AG04450 (cell line): ENCODE measurements at places on chromosomes 5 and 9. TPM values are rescaled to one million over a fixed set of nuclear protein-coding genes. Genes with fewer than 3 reads are reported as not detected.

DNA sequence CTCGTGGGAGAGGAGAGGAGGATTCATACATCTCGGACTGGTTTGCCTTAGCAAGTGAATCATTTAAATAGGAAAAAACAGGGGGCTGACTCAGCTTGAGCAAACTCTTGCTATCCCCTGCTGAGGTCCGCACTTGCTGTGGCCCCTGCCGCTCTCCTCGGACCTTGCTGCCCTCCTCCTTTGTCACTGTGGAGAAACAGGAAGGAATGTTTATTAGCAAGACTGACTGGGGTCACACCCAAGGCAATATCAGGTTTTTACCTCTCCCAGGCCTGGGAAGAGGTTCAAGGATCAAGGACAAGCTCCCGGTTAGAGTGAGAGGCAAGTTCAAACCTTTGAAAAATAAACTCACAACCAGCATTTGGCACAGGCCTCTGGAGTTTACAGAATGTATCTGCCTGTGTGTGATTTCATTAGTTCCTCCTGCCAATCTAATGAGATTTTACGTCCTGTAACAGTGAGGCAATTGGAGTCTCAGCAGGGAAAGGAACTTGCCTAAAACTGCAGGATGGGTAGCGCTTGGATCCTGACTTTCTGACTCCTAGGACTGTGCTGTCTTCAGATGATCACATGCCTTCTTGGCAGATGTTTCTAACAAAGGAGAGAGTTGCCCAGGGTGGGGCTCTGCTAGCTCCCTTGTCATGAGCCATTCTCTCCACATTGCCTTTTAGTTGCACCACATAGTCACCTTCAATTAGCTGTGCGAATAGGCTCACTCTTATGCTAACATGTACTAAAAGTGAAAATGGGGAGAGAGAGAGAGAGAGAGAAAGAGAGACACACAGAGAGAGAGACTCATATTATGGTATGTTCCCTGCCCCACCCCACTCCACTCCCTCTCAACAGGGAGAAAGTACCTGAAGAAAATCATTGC lies 108.6 kb upstream of the CDKN2B start:
- no peak for DNase-seq

- DNase-seq: no peak
Observed at GRCh38 chr9:136377341-136378169, 4.1 kb upstream of the CARD9 start.

DNA sequence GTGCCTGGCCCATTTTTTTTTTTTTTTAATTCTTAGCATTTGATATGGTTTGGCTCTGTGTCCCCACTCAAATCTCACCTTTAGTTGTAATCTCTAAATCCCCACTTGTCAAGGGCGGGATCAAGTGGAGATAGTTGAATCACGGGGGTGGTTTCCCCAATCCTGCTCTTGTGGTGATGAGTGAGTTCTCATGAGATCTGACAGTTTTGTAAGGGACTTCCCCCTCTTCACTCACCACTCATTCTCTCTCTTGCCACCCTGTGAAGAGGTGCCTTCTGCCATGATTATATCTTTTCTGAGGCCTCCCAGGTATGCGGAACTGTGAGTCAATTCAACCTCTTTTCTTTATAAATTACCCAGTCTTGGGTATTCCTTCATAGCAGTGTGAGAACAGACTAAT lies 27.2 kb downstream of the NDUFAF2 start:
- no peak for DNase-seq

- DNase-seq: no peak
Observed at GRCh38 chr5:142686210-142686734, 382 bp upstream of the FGF1 start.

DNA sequence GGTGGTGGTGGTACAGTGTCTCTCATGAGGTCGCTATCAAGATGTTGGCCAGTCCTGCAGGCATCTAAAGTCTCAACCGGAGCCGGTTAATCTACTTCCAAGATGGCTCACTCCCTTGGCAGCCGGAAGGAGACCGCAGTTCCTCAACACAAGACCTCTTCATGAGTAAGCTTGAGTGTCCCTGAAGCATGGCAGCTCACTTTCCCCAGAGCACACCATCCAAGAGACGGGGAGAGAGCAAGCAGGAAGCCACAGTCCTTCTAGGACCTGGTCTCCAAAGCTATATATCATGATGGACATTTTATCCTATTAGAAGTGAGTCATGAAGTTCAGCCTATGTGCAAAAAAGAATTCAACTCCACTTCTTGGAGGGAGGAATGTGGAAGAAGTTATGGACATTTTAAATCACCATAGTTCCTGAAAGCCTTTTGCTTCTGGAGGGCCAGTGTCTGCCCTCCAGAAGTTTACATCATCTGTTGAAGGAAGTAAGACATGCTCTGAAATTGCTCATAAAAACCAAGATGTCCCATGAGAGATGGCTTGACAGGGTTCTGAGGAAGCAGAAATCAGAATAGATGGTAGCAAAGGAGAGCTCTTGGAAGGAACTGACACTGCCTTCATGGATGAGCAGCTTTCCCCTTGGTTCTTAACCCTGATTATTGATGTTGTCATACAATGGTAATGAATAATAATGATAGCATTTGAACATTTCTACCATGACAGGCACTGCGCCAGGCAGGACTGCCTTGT lies 21.3 kb downstream of the GALNT10 start:
- no peak for DNase-seq

DNA sequence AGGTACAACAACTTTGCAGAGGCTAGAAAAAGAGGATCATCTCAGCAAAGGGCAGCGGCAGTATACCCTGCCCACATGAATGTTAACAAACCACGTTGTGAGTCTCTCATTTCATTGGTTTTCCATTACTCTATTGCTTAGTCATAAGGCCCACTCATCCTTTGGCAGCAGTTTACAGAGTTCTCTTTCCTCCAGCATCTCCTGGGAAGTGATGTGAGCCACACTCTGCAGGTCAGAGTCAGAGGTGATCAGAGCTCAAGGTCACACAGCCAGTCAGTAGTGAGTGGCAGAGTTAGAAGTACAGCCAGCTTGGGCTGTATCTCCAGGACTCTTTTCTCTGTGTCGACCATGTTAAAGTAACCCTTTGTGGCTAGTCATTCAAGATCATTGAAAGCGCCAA lies 599.6 kb upstream of the GRAMD2B start:
- DNase-seq: no peak

- peak; percentile 91 for DNase-seq
Observed at GRCh38 chr9:21591221-21592062, 109.3 kb upstream of the IFNE start.

GRCh38 chr9:2876726-2877125 lies 32.8 kb upstream of the PUM3 start:
- DNase-seq: no peak

DNA sequence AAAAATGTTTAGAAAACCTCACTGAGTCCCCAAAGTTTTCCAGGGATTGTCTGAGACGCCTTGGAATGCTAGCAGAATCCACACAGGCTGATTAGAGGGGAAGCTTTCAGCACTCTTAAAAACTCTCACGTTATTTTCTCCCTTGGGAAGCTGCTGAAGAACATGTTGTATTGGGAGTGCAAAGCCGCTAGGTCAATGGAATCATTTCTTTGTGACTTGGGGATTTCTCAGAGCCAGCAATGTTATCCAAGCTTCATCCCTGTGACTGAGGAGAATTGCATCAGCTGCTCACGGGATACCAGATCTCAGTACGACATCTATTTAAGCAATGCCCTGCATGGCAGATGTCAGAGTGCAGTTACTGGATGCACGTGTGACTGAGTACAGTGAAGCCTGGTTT lies 426.4 kb upstream of the MPDZ start:
- no peak for DNase-seq

DNA sequence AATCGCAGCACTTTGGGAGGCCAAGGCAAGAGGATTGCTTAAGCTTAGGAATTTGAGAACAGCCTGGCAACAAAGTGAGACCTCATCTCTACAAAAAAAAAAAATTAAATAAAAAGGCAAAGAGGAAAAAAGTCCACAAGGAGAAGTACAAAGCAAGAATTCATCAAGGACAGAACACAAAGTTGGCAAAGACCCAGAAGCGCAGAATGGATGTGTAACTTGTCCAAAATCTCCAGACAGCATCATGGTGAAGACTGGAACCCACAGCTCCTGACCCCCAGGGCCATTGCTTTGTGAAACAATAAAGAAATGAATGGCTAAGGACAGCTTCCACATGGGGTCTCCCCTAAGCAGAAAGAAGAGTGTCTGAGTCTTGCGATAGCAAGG lies 7.8 kb downstream of the HSD17B3 start:
- DNase-seq: no peak

Gene LURAP1L
- polyA plus RNA-seq: 40.8 and 51.4 TPM in 2 replicates

Gene CPEB4
- polyA plus RNA-seq: 20.3 and 21.3 TPM in 2 replicates

Gene GFPT2
- polyA plus RNA-seq: 13.9 and 15.1 TPM in 2 replicates

Gene LRRC19
- not detected in 2 replicates for polyA plus RNA-seq

Gene SLC27A6
- polyA plus RNA-seq: 0.04 TPM in 2 replicates
